ENCODE measurements at places on chromosomes 12 and 14.

GRCh38 chr12:3116106-3116844, 39.1 kb downstream of the TSPAN9 start:
- no peak for DNase-seq

- DNase-seq, result no peak
Observed at GRCh38 chr12:122998316-122998715, 17.8 kb downstream of the ARL6IP4 start.

DNA sequence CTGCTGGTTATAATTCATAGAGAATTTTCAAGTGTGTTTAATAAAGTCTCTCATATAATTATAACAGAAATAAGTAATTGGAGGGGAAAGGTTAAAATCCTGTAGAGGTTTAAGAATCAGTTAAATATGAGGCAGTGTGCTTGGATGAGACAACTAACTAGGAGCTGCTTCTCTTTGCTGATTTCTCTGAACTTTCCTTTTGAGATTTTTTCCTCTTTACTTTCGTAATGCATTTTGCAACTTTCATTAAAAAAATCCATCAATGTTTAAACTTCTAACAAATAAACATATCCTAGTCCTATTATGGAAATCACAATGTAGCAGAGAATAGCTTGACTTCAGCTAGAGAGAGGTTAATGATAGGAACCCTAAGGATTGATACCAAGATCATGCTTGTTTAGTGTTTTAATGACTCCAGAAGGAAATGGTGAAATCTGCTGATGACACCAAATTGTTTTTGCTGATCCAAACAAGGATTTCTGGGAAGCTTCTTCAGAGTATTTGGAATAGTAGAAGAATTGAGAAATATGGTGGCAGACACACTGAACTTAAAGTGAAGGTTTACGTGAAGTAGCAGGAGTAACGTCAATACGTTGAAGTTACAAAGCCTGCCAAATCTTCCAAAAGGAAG, 122.6 kb downstream of the RAD51B start:
- no peak for DNase-seq

DNA sequence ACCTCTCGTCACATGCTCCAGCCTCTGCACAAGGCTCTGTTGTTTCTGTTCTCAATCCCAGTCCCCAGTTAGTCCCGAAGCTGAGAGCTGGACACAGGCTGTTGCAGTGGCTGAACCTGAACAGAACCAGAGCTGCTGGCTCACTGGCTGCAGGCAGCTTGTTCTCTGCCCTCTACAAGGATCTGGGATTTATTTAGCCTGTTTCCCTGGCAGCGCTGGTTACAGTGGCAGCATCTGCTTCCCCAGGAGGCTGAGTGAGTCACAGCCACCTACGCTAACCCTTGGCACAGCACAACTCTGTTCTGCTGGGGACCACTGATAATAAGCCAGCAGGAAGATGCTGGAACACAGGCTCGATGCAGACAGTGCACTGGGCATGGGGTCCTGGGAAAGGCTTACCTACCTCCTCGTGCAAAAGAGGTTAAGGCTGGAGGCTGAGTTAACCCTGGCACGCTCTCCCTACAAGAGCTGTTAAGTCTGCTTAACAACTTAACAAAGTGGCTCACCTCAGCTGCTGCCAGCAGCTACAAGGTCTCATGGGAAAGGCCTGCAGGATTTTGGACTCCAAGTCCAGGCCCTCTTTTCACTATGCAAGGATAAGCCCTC, 299.6 kb downstream of the PCNX1 start:
- DNase-seq, result no peak

DNA sequence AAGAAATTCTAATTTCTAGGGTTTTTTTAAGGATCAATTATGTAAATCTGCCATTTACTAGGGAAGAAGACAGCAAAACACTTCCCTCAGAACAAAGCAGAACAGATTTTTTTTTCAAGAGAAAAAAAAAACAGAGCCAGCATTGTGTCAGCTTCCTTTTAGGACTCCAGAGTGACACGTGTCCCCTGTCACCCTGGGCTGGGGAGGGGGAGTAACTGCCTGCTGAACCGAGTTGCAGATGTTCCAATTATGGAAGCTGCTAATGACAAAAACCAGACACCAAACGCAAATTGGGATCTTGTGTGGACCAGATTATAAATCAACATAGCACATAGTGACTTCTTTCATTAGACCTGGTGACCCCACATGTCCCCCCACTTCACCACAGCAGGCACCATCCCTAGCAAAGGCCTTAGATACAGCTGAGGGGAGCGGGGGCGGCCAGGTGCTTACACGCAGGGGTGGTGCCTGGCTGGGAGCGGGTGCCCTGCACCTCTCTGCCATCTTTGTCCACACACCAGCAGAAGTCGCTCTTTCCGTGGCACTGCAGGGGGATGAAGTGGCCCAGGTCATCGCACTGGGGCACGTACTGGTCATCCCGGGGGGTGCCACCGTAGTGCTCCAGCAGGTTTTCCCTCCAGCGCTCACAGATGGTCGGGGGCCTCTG, 25.4 kb downstream of the RTRAF start:
- DNase-seq, result no peak

DNA sequence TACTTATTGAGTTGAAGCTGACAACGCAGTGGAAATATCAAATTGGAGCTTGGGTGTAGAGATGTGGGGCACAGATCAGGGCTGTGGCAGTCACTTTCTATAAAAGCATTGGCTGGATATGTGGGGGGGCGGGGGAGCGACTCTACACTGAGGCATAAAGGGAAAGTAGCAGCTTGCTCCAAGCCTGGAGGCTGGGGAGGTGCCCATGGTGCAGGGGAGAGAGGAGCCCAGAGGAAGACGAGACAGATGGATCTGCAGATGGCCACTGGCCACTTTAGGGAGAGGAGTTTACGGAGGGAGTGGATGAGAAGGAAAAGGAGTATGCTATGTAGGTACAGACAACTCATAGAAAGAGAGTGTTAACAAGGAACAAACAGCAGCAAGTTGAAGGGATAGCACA, 13.5 kb upstream of the NGB start:
- DNase-seq, result no peak

DNA sequence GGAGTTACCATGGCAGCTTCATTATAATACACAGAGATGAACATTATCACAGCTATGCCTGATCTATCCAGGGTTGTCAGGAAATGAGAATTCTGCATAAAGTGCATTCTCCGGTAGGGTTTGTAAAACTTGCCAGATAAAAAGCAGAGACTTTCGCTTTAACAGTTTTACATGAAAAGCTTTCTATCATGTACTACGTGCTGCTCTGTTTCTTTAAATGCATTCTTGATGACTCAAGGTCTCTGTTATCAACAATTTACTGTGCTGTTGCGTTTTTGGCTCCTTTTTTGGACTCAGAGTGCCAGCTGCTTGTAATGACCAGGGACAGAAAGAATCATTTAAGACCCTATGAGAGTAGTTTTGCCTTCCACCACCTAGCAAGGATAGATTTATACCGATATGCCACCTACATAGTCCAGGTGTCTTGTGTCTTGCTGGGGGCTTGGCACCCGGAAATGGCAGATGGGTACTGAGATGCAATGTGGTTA, 371.2 kb downstream of the BTG1 start:
- DNase-seq, result no peak

GRCh38 chr12:49720214-49720613, 13.0 kb upstream of the FMNL3 start:
- no peak for DNase-seq

DNA sequence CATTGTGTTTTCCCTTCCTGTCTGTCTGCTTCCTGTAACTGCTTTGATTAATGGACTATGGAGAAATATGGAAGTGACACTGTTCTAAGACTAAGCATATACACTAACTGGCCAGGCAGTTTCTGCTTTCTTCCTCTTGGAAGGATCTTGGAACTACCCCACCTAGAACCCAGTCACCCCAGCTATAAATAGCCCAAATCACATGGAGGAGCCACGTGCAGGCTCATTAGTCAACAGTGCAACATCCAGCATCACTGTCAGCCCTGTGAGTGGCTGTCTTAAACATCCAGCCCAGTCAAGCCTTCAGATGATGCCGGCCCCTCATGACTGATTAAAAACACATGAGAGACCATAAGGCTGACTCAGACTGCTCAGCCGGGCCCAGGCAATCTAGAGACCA, 39.2 kb downstream of the BCAT1 start:
- no peak for DNase-seq

DNA sequence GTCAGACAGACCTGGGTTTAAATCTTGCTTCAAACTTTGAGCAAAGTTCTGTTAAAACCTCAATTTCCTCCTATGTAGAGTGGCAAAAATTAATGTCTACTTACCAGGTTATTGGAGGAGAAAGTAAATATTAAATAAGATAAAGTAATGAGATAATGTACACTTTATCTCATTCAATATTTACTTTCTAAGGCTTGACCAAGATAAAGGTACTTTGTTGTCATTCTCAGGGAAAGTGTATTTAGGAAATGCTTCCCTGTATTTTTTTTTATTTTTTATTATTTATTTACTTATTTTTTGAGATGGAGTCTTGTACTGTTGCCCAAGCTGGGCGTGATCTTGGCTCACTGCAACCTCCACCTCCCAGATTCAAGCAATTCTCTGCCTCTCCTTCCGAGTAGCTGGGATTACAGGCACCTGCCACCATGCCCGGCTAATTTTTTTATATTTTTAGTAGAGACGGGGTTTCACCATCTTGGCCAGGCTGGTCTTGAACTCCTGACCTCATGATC, 4.7 kb downstream of the FAM161B start:
- DNase-seq, result no peak

GRCh38 chr12:131640525-131640924, 70.4 kb upstream of the SFSWAP start:
- no peak for DNase-seq

GRCh38 chr12:131606218-131606901, 104.5 kb upstream of the SFSWAP start:
- no peak for DNase-seq

GRCh38 chr14:64387232-64387781, 846 bp upstream of the MTHFD1 start:
- DNase-seq, result no peak

- no peak for DNase-seq
Observed at GRCh38 chr14:96092936-96093335, 53.8 kb downstream of the C14orf132 start.

DNA sequence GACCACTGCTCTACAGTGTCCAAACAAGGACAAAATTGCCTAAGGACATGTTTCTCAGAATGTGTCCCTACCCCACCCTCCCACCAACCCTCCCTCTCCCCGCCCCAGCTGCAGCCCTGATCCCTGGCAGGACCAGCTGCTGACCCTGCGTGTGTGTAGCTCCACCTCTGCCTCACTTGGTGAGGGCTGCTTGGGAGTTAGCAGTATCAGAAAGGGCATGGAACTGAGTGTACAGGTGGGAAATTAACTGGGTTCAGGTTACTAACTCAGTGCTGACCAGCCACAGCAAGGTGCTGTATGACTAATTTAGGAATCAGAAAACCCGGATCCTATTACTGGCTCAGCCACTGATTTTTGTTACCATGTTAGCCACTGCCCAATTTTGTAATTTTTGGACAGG, 11.3 kb upstream of the PLEKHD1 start:
- no peak for DNase-seq

DNA sequence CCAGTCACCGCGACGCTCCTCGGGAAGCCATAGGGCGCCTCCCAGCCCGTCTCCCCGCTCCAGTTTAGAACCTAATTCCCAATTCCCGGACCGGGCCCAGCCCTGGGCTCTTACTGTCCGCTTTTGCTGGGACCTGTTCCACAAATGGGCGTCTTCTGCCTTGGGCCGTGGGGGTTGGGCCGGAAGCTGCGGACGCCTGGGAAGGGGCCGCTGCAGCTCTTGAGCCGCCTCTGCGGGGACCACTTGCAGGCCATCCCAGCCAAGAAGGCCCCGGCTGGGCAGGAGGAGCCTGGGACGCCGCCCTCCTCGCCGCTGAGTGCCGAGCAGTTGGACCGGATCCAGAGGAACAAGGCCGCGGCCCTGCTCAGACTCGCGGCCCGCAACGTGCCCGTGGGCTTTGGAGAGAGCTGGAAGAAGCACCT, 797 bp downstream of the UNG start:
- DNase-seq, result no peak

GRCh38 chr14:64929014-64929359, 13.6 kb downstream of the GPX2 start:
- DNase-seq, result no peak

- DNase-seq, result no peak
Observed at GRCh38 chr14:24066496-24067132, 4.7 kb upstream of the CPNE6 start.

DNA sequence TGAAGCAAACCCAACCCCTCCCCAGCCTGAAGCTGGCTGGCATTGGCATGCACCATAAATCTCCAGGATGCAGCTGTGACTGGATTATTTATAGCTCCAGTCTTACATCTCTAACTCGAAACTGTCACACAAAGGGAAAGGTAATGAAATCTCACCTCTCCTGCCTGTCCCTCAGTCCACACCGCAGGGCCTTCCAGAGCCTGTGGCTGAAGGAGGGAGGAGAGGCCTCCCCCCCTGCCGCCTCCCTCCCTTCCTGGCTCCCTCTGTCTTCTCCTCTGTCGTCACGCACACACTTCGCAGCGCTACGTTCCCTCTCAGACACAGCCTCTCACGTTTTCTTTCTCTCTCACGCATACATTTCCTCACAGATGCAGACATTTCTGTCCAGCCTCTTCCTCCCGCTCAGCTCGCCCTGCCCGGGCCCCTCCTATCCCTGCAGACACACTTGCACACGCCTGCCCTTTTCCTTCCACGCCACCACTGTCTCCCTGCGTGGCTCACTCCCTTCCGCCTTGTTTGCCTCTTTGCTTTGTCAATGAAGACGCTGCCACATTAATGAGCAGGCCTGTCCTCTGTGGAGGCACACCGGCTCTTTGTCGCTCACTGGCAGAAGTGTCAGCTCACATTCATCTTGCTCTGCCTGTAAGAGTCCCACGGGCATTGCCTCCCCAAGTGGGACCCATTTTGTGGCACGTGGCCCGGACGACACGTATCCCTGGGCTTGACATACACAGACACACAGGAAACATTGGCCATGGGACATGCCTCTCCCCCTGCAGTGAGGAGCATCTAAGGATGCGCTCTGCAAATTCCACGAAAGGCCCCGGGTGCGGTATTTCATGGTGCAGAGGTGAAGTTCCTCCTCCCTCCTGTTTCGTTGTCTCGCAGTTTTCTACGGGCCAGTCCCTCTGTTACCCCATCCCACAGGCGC, 27.9 kb downstream of the IRF2BPL start:
- no peak for DNase-seq

GRCh38 chr12:63103494-63104131, 47.4 kb downstream of the AVPR1A start:
- no peak for DNase-seq

DNA sequence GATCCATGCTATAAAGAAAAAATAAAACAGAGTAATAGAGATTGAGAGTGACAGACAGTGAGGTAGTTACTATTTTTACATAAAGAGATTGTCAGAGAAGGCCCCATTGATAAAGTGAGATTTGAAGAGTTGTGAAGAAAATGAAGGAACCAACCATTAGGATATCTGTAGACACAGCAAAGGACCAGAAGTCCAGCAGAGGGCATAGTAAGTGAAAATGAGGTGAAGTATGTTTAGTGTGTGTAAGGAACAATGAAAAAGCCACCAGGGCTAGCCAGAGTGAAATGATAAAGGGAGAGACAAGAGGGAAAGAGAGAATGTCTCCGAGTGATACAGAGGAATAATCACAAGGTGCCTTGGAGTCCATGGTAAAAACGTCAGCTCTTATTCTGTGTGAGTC, 411.0 kb downstream of the NELL2 start:
- no peak for DNase-seq

- DNase-seq, result no peak
Observed at GRCh38 chr12:132428936-132429601, 60.9 kb upstream of the FBRSL1 start.

All from activated gamma-delta T cell treated with anti-CD3 and anti-CD28 coated beads, Interleukin-2, amount 50 U/mL, for 16 hours (primary cell).